Cortex of kidney (tissue), 1 donor: ENCODE measurements at places on chromosomes 7 and 10.

- DNase-seq = no peak
Observed at GRCh38 chr10:98224996-98225395, 43.0 kb downstream of the LOXL4 start.

- no peak for DNase-seq
Observed at GRCh38 chr7:69698109-69698825, 100.0 kb downstream of the AUTS2 start.

- DNase-seq = no peak
Observed at GRCh38 chr10:44017483-44018145, 367.3 kb downstream of the CXCL12 start.

DNA sequence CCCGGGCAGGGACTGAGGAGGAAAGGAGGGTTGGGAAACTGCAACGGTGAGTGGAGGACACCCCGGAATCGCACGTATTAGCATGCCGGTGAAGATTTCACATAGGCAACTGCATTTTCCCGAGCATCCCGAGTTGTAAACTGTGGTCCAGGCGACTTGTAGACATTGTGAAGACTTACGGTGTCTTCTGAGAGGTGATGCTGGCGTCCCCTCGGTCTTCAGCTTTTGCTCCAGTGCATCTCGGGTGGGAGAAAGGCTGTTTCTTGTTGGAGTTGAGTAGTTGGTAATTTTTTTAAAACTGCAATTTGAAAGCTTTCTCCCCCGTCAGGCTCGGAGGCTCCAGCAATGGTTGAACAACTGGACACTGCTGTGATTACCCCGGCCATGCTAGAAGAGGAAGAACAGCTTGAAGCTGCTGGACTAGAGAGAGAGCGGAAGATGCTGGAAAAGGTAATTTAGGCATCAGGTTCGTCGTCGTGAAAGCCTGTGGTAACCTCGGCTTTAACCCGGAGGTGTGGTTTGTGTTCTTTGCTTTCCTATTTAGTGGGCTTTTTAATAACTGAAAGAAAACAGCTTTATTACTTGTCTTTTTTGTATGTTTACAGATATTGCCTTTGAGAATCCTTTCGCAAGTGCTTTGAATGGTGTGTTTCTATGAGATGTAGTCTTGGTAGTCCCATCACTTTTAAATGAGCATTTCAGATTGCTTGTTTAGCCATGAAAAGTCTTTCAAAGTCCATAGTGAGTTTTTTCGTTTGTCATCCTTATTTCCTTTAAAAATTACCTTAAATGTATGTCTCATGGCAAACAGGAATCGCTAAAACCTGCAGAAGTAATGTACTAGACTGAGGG lies 687 bp downstream of the HELLS start:
- DNase-seq = no peak

GRCh38 chr7:149725426-149725821 lies 48.0 kb downstream of the ZNF467 start:
- no peak for DNase-seq

DNA sequence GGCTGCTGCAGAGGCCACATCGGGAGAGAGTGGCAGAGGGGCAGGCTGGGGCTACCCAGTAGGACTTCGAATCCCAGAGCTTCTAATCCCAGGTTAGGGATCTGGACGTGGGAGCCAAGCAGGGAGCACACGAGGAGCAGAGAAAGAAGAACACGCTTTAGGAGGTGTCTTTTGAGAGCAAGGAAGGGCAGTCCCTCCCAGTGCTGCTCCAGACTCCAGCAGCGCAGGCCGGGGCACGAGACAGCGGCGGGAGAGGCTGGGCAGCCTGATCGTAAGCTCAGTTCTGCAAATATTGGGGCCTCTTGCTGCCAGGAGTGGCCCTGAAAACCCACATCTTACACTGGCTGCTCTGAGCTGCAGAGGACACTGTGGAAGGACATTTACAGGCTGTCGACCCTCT lies 75.9 kb downstream of the HIPK2 start:
- DNase-seq = no peak

GRCh38 chr7:102991540-102992214 lies 78.9 kb downstream of the LRRC17 start:
- DNase-seq = no peak

DNA sequence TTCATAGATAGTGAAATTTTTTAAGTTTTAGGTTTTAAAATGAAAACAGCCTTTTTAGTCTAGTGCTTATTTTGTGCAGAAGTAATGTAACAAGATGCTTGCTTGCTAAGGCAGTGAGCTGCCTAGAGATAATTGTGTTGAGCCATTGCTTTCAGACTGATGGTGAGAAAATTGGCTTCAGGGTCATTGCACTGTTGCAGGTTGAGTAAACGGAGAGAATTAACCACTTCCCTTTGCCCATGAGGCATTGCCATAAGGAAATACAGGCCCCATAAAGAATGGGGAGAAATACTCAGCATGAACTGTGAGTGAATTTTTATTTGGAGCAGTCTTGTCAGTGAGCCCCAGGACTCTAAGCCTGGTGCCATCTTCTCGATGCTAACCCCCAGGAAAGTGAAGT lies 140.5 kb downstream of the LRRC4 start:
- DNase-seq = no peak

DNA sequence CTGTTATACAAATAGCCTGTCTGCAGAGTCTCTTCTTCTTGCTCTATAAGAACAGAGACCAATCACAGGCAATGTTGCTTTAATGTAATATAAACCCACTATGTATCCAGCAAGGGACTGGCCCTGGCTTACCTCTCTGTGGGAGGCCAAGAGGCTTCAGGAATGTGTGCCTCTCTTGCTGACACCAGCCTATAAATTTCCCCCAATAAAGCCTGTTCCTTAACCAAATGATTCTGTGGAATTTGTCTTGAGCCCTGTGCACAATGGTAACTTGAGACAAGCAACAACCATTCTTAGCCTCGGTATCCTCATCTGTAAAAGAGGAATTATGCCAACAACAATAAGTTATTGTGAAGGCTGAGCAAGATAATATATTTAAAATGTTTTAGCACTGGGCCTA lies 563.7 kb downstream of the GRM8 start:
- DNase-seq = no peak
